ENCODE measurements at places on chromosomes 5 and 9.

DNA sequence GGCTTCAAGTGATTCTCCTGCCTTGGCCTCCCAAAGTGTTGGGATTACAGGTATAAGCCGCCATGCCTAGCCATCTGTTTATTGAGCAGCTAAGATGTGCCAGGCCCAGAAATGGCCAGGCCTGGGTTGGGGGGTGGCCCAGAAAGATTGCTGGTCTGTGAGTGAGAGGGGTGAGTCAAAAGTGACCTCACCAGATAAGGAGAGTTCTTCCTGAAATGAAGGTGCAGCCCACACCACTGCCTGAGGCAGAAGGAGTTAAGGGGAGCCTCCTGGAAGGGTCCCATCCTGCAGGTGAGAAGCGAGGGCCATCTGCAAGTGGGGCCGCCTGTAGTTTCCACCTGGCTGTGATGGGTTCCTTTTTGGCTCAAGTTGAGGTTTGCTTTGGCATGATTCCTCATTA, 96.9 kb upstream of the KLF4 start:
- no peak for DNase-seq

DNA sequence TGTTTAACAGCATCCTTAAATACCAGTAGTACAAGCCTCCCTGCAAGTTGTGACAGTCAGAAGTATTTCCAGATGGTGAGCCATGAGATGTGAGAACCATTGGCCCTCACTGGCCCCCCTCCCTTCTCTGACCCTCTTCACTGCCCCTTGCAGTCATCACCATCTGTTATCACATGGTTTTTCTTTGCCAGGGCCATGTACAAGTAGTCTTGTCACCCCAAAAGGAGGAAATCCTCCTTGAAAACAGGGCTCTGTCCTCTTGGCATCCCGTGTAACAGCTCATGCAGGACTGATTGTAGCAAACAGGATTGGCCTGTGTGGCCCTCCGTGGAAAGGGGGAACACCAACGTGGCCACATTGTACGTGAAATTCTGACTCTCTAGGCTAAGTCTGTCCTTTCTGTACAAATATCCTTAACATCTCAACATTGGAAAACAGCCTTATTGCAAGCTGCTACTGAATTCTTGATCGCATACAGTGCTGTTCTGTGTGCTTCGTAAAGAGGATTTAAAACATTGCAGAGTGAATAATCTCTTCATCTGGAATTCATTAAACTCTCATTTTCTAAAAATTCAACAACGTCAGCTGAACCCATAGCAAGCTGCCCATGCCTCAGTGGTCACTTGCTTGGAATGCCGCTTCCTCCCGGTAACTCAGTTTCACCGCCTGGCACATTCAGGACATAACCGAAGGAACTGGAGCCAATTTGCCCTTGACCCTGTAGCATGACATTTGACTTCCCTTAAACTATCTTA, 171.7 kb downstream of the ATPSCKMT start:
- DNase-seq = no peak

DNA sequence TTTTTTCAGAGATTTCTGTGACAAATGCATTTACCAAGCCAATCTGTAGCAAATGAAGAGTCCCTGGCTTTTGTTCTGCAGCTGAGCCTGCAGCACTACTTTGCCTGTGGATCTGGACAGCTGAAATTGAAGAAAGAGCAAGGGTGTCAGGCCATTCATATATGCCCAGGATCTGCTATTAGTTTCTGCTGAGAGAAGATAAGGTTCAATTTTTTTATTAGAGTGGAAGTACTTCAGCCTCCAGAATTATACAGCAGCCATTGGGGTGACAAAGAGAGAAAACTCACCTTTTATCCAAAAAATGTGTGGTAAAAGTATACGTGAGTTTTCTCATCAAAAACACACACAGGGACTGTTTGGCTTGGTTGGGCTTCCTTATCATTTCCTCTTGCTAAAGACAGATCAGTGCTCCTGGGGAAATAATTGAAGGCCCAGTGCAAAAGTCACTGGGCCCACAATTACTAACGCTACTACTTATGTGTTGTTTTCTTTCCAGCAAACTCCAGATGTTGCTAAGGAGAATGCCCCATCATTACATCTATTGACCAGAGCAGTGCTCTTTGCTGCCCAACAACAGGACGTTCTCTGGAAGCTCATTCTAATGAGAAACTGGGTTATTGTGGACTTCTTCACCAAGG, 138.6 kb downstream of the CEMIP2 start:
- no peak for DNase-seq

- no peak for DNase-seq
Observed at GRCh38 chr9:134440636-134441226, 114.5 kb downstream of the RXRA start.

- no peak for DNase-seq
Observed at GRCh38 chr9:10032166-10032565, 580.6 kb downstream of the PTPRD start.

GRCh38 chr5:98641671-98642070, 131.8 kb upstream of the RGMB start:
- no peak for DNase-seq

DNA sequence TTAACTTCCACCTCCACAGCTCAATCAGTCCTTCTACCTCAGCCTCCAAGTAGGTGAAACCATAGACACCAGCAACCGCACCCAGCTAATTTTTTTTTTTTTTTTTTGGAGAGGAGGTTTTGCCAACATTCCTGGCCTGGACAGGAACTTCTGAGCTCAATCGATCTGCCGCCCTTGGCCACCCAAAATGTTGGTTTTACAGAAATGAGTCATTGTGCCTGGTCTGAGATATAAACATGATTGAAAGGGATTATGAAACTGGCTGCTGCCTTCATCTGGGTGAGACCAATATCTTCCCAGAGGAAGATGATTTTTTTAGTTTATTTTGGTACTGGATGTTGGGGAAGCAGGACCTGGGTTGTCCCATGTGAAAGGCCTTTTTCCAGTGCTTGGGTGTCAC, 9.2 kb downstream of the TAF11L12 start:
- no peak for DNase-seq

- DNase-seq = no peak
Observed at GRCh38 chr9:136386018-136386417, 12.5 kb upstream of the CARD9 start.

DNA sequence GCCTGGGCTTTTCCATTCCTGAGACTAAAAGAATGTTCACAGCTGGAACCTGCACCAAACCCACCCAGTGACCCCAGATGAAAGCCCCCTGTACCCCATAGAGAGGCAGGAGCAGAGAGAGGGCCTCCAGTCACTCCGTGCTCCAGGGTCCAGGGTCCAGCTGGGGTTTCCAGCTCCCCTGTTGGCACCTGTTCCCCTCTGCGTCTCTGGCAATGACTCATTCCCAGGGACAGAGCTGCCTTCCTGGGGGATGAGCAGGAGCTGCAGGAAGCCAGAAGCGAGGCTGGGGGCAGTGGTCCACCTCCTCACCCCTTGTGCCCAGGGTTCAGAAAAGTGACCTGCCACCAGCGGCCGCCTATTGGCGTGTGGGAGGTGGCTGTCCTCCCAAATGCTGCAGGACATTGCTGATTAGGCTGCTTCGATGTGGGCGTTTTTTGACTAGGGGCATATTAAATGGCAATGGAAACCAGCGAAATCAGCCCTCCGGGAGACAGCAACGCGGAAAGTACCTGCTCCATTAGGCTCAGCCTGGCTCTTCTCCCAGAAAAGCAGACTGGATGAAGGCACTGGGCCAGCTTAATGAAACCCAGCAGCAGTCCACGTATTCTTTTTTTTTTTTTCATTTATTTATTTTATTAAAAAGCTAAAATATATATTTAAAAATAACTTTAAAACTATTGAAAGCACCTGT, 97.4 kb downstream of the DAP start:
- no peak for DNase-seq

DNA sequence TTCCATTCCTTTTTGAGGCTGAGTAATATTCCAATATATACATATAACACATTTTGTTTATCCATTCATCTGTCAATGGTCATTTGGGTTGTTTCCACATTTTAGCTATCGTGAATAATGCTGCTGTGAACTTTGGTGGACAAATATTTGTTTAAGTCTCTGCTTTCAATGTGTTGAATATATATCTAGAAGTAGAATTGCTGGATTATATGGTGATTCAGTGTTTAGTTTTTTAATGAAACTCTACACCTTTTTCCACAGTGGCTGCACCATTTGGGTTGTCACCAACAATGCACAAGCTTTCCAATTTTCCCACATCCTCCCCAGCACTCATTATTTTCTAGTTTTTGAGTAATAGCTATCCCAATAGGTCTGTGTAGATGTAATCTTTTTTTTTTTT, 69.5 kb downstream of the ACTBL2 start:
- no peak for DNase-seq

- no peak for DNase-seq
Observed at GRCh38 chr5:14505310-14506139, 76.1 kb upstream of the OTULINL start.

DNA sequence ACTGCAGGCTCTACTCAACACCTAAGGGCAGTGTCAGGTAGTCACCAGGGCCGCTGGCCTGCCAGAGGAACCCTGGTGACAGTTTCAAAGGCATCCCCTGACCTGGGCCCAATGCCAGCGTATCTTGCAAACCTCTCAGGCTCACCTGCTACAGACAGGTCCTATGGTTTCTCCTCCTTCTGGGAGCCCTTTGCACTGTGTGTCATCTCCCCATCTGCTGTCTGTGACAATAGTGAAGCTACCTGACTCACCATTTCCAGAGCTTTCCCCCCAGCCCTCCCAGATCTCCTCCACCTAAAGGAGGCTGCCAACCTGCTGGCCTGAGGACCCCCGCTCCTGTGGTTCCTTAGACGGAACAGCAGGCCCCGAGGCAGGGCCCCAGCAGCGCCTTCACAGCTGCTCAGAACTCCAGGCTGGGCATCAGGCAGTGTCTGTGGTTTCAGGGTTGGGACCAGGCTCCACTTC, 203.1 kb downstream of the FSTL4 start:
- no peak for DNase-seq

DNA sequence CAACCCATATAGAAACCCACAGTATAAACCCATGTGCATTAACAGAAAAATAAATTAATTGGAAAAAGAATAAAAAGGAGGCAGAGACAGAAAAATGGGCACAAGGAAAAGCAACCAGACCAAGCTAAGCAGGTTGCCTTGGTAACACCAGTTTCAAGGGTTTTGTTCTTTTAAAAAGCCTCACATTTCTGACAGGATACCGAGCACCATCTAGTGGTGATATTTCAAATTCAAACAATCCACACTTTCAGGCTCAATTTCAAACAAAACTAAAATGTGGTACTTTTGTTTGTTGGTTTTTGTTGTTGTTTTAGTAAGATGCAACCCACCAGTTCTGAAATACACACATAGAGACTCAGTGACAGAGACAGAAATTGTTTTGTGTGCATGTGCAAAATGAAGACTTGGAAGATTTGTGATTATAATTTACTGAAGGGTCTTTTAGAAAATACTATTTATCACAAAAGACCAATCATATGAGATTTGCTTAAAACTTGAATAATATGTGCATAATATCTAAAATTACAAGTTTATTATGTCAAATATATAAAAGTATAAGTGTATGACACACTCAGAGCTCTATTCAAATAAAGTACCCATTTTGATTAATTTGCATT, 318.2 kb downstream of the SLCO4C1 start:
- DNase-seq = no peak

DNA sequence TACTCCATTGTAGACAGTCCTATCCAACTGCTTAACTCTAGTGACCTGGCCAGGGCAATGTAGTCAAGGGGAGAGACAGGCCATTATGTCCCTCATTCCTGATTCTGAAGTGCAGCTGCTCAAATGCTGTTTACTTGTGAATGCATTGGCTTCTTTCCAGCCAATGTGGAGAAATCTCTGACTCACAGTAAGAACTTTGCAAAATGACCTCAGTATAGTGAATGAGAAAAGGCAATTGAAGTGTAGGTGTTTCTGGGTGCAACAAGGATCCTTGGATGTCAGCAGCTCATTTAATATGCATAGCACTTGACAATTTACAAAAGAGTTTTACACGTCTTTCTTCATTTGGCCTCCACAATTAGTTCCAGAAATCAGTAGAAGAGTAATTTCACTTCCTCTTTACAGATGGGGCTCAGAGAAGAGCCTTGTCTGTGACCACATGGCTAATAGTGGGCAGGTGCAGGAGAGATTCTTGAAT, 367.2 kb downstream of the OSTF1 start:
- no peak for DNase-seq

DNA sequence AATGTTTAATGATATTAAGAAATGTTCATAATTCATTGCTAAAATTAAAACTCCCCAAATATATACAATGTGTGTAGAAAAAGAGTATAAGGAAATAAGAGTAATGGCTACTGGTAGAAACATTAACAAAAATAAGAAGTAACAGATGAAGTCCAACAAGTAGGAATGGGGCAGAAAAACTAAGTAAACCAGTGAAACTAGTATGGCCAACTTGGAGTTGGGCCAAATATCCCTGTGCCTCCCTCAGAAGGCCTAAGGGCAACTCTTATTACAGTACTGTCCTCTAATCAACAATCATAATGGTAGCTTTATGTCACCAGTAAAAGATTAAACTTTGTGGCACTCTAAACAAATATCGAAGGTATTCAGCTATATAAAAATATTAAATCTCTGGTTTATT, 93.5 kb downstream of the SSBP2 start:
- DNase-seq = no peak

DNA sequence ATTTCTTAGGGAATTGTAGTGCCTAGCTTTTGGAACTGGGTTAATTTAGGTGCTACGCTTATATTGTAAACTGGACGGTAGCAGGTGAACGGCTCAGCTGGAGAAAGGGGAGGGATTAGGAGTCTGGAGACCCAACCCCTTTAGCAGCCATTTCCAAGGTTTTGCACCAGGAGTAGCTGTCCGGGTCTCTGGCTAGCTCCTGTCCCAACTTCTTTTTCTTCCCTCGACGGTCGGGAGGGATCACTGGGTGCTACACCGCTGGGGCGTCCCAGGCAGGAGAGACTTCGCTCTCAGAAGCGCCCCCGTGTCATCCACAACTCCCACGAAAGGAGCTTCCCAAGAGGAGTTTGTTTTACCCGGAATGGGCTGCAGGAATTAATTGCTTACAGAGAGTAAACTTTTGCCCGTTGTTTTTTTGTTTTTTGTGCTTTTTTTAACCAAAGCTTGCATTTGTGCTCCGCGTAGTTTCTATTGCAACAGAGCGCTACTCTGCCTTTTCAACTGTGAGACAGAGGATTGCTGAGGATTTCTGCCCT, 1640.9 kb upstream of the C9orf72 start:
- DNase-seq = no peak

- DNase-seq = no peak
Observed at GRCh38 chr9:615756-616155, 225.7 kb upstream of the DMRT1 start.

- DNase-seq = no peak
Observed at GRCh38 chr9:82275258-82275927, 286.8 kb downstream of the SPATA31D1 start.

- no peak for DNase-seq
Observed at GRCh38 chr5:14996997-14997396, 125.4 kb upstream of the ANKH start.

- peak; percentile 99 for DNase-seq
Observed at GRCh38 chr9:129413537-129414376, 207.1 kb downstream of the C9orf50 start.

- no peak for DNase-seq
Observed at GRCh38 chr5:14821100-14821845, 50.3 kb downstream of the ANKH start.

Data from stimulated activated CD4-positive, alpha-beta T cell treated with anti-CD3 and anti-CD28 coated beads, Interleukin-2, amount 100 ng/mL, for 48 hours (primary cell).